Activated effector memory CD4-positive, alpha-beta T cell treated with anti-CD3 and anti-CD28 coated beads, Interleukin-2, amount 50 U/mL, for 16 hours (primary cell): ENCODE measurements at places on chromosomes 6 and 20.
A peak's percentile ranks its signal among the peaks of the same experiment; 100 is the strongest.

- DNase-seq: no peak
Observed at GRCh38 chr6:88163616-88164015, 2.5 kb downstream of the CNR1 start.

DNA sequence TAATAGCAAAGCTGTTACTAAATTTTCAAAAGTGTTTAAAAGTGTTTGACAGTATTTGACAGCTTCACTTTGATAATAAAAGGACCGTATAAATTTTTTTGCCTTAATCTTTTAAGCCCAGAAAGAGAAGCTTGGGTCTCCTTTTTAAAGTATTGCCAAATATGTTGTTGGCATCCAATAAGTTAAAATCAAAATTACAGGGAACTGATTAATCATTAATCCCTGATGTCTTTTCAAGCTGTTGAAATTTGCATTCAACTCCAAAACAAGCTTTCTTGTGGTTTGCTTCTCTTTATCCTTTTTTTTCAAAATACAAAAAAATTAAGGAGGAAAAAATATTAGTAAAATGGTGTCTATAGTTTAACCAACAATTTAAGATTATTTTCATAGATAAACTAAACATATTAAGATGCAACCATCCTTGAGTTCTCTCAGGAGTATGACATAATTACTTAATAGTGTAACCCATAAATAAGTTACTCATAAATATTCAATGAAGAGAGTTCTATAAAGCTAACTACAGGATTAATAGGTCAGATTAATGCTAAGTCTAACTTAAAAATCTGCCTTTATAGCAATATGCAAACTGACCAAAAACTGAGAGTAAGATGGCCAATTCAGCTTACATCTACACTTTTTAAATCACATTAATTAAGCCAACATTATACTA lies 27.0 kb upstream of the CALHM6 start:
- no peak for DNase-seq

- no peak for DNase-seq
Observed at GRCh38 chr20:15289337-15289736, 951.9 kb upstream of the FLRT3 start.

GRCh38 chr6:27592481-27593199 lies 119.7 kb upstream of the ZNF184 start:
- no peak for DNase-seq

DNA sequence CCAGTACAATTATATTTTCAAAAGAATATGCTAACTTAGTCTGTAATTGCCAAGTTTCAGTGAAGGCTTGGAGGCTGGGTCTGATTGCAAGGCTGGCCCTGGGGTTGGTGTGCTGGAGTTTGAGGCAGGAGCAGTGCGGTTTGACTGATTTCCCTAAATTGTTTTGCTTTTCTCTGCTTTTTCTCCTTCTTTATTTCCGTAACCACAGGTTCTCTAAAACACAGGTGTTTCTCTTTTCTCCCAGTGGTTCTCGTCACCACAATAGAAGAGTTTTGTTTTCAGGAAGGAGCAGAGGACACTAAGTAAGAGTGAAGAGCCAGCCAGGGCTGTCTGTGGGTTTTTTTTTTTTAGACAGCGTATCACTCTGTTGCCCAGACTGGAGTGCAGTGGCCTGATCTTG lies 8.2 kb upstream of the SNX9 start:
- no peak for DNase-seq

- DNase-seq: no peak
Observed at GRCh38 chr6:67888886-67889681, 746.0 kb upstream of the ADGRB3 start.

- no peak for DNase-seq
Observed at GRCh38 chr20:48530957-48531356, 296.8 kb downstream of the PREX1 start.

DNA sequence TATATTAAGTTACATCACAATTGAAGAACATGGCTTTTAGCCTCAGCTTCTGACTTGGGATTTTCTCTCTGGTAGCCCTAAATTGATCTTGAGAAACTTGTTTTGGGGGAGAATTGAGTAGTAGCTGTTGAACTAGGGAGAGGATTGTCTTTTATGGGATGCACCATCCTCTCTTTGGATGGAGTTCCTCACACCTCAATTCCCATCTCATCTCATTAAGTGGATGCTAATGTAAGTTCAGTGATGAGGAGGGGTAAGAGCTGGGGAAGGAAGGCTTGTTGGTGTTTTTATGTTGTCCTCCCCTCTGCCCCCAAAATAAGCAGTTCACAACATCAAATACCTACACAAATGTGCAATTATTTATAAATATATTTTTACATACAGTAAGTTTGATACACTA lies 4.0 kb downstream of the GJA1 start:
- no peak for DNase-seq

GRCh38 chr6:16720861-16721260 lies 40.4 kb downstream of the ATXN1 start:
- no peak for DNase-seq

GRCh38 chr6:13308332-13308731 lies 20.0 kb downstream of the TBC1D7 start:
- DNase-seq: no peak

DNA sequence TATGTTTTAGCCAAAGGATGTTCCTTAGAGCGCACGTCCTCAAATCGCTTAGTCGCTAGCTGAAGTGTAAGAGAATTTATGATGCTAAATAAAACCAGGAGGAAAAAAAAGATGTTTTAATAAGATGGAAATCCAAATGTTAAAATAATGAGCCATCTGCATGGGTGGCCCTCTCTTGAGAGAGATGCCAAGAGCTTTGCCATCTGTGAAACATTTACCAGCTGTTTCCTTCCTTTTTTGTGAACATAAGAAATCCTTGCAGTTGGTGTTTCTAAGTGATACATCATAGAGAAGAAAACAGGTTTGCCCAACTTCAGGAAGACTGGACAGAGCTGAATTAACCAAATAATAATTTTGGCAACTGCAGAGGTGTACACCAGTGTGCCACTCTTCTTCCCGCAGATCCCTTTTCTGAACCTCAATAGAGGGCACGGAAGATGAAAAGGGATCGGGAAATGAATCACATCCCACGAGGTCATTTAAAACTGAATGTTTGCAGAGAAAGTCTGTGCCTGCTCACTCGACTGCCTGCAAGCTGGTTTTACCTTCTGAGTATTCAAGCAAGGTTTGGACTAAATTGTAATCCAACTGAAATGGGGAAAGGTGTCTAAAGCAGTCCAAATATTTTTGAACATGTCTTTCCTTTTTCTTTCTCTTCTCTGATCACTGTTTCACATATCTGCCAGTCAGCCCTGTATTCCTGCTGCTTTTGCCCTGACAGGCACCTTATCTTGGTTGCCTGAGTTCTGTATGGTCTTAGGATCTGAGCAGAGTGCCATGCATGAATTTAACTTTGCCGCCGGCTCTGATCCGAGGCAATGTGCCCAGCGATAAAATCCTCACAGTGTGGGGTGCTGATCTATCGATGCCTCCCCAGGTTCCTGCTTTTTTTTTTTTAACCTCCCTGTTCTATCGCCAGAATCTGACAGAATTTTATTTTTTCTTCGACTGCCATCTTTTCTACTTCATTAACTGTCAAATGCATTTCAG lies 35.5 kb upstream of the TSHZ2 start:
- DNase-seq: no peak

DNA sequence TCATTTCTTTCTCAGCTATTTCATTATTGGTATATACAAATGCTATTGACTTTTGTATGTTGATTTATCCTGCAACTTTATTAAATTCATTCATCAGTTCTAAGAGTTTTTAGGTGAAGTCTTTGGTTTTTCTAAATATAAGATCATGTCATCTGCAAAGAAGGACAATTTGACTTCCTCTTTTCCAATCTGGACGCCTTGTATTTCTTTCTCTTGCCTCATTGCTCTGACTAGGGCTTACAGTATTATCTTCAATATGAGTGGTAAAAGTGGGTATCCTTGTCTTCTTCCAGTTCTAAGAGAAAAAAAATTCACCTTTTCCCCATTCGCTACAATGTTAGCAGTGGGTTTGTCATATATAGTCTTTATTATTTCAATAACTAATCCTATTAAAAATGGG lies 38.0 kb downstream of the KIF16B start:
- no peak for DNase-seq

DNA sequence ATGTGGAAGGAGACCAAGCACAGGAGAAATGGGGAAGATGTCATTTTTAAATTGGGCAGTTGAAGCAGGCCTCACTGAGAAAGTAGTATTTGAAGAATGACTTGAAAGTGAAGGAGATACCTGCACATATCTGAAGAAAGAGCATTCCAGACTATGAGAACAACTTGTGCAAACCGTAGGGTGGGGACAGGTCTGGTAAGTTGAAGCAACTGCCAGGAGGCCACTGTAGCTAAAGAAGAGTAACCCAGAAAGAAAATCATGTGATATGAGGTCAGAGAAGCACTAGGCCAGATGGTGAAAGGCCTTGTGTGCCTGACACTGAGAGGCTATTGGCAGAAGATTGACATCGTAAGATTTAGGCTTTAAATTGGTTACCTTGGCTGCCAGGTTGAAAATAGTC lies 4.7 kb upstream of the SUPT3H start:
- no peak for DNase-seq

DNA sequence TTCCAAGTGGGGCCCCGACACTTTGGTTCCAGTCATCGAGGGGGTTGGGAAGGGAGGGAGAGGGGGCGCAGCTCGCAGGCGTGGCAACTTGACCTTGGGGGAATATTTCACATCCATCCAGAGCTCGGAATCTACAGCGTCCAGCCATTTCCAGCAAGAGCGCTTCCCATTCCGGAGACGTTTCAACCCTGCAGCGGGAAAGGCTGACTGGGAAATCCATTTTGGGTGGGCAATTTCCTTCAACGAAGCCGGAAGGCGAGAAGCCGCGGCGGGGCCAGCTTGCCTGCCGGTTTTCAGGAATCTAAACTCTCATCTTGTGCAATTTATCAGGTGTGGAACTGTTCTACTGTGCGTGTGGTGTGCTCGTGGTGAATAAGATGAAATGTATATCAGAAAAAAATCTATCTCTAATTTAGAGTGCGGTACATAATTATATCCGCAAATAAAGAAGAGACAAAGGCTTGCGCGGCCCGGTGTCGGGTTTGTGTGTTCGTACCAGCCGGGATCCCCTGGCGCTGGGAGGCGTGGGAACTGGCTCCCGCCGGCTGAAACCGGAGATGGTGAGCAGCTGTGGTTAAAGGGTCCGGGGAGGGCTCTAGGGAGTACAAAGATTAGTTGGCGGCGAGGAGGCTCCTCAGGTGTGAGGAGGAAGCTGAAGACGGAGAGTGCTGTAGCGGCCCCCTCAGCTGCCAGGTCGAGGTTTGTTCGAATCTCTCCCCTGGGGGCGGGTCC lies 4.8 kb downstream of the SLC32A1 start:
- DNase-seq: no peak

GRCh38 chr20:59291740-59292383 lies 8.5 kb upstream of the EDN3 start:
- DNase-seq: peak; percentile 51

GRCh38 chr6:46953921-46954320 lies 32.2 kb upstream of the ADGRF5 start:
- DNase-seq: no peak

GRCh38 chr20:925516-925915 lies 9.4 kb upstream of the ANGPT4 start:
- DNase-seq: no peak

- DNase-seq: no peak
Observed at GRCh38 chr6:81515562-81516453, 236.7 kb downstream of the TENT5A start.

DNA sequence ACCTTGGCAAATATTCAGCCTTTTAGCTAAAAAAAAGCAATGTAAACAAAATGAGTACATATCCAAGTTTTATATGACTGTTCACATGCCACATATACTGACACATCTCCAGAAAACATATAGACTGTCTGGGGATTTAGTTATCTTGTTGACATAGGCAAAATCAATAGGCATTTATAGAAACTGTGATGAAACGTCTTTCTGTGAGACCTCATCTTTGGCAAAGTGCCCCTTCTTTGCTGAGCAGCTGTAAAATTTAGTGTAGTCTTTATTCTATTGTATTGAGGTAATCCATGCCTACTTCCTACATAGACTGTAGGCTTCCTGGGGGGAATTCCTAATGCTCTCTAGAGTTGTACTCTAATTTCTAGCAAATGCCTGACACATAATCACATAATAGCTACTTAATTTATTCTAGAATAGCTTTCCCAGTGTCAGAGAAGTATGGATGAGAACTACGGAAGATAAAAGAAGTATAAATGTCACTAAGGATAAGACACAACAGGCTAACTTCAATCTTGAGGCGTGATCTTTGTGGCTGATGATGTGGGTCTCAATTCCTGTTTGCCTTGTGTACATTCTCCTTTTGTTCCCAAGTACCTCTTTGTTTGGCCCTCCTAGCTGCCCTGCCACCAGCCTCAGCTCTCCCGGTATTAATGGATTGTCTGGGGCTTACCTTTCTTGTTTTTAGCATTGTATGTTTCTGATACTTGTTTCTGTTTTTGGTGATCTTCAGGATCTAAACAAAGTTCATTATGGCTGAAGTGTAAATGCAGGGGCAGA lies 30.6 kb downstream of the PTCHD4 start:
- no peak for DNase-seq

GRCh38 chr6:40900791-40901190 lies 138.2 kb downstream of the UNC5CL start:
- DNase-seq: no peak

GRCh38 chr6:52632011-52632410 lies 38.9 kb upstream of the TMEM14A start:
- DNase-seq: no peak

DNA sequence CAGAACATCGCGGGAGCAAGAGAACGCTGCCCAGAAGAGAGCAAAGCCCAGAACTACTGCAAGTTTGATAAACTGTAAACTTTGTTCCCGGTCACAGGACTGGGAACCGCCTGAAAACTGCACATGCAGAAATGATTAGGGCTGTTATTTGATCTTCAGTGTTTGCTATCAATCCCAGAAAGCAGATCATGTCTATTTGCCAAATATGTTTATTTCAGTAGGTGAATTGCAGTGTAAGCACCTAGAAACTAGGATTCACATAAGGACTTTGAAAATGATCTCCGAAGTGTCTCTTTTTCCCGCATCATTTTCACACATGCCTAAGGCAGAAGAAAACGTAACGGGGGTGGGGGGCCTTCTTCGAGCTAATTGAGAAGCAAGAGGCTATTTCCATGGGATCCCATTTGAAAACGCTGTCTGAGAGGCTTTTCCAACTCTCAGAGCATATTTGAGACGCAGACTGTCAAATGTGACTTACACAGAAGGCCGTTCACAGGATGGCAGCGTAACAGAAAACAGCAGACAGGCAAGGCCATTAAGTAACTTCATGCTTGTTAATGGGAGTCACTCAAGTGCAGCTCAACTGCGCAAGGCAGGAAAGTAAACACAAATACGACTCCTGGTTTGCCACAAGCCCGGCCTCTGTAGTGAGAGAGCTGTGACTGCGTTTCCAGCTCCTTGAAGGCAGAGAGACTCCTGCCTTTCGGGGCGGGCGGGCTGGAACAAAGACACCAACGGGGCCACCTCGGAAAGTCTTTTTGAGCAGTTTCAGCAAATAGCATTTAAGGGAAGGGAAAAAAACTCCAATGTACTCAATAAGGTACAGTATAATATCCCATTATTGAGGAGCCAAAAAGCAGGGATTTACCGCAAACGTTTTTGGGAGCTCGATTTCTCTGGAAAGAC lies 144.7 kb upstream of the ZNF217 start:
- no peak for DNase-seq

- no peak for DNase-seq
Observed at GRCh38 chr6:100435299-100435698, 29.4 kb downstream of the SIM1 start.
